ENCODE measurements at places on chromosomes 7 and 10.
A peak's percentile ranks its signal among the peaks of the same experiment; 100 is the strongest.

DNA sequence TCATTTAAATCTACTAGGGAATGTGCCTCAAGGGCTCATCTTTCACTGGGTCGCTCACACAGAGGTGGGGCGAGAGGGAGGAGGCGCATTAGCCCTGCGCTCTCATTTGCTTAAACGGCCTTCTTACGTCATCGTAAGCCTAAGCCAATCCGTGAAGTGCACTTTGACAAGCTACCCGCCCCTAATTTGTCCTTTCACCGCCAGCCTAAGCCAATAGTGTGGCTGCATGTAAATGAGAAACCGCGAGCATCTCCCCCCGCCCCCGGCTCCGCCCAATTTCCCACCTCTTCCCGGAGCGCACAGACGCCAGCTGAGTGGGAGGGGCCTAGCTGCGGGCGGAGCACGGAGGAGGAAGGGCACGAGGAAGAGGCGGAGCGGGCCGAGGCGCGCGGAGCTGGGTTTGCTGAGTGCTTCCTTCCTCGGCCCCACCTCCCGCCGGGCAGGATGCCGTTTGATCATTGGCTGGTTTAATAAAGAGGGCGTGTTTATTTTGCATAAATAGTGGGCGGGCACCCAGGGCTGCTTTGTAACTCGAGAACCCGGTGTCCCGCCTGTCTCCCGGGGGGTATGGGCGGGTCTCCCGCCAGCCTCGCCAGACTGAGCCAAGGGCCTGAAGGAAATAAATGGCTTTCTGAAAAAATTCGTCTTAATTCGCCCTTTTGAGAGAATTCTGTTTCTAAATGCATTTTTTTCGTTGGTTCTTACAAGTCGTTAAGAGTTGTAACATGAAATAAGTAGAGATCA is 289.6 kb upstream of the NFE2L3 start:
- DNase-seq, result peak; percentile 50

GRCh38 chr10:89923661-89924060 is 222.3 kb downstream of the KIF20B start:
- DNase-seq, result no peak

GRCh38 chr10:61721431-61721830 is 58.7 kb downstream of the CABCOCO1 start:
- DNase-seq, result no peak

DNA sequence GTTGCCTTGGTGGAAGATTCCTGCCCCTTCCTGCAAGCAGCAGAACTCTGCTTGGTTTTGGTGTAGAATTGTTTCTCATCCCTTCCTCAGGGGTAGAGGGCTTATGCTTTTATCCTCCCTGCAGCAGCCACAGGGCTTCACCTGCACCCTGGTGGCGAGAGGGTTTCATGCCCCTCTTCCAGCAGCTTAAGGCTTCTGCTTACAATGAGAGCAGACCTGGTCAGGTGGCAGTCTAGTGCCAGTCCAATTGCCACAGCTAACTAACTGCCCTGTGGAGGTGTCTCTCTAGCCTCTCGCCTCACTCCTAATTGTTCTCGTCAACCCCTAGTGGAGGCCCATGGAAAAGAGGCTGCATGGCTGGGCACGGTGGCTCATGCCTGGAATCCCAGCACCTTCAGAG is 19.3 kb downstream of the ACBD7 start:
- no peak for DNase-seq

DNA sequence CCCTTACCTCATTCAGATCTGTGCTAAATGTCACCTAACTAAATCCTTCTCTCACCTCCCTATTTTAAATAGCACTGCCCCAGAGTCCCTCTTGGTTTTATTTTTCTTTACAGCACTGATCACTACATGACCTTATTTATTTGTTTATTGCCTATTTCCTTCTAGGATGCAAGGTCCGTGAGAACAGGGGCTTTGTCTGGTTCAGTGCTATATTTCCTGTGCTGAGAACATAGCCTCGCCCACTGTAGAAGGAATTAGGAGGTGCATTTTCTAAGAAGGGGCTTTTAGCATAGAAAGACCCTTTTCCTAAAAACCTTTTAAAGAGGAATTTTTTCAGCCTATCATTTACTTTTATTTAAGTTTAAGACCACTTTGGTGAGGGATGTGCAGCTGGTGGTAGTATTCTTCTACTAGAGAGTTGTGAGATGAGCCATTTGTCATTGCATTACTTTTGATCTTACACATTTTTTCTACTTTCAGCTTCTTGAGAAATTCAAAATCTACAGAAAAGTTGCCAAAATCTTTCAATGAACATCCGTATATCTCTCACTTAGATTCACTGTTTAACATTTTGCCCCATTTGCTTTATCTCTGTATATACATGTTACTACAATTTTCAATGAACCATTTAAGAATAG is 13.5 kb upstream of the PCGF5 start:
- DNase-seq, result no peak

GRCh38 chr7:125136755-125137532 is 207.3 kb upstream of the POT1 start:
- DNase-seq, result no peak

- DNase-seq, result no peak
These were observed 342 bp downstream of the OR2AE1 start for GRCh38 chr7:99876491-99876890.

DNA sequence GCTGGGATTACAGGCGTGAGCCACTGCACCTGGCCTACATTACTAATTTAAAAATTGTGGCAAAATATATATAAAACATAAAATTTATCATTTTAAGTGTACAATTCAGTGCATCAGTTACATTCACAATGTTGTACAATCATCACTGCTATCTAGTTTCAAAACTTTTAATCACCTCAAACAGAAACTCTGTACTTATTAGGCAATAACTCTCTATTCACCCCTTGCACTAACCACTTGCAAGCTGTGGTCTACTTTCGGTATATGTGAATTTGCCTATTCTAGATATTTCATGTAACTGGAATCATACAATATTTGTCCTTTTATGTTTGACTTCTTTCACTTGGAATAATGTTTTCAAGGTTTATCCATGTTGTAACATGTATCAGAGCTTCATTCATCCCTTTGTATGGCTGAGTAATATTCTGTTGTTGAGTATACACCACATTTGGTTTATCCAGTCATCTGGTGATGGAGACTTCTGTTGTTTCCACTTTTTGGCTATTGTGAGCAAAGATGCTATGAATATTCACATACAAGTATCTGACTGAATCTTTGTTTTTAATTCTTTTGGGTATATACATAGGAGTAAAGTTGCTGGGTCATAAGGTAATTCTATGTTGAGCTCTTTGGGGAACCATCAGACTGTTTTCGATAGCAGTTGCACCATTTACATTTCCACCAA is 14.3 kb upstream of the ELOVL3 start:
- no peak for DNase-seq

DNA sequence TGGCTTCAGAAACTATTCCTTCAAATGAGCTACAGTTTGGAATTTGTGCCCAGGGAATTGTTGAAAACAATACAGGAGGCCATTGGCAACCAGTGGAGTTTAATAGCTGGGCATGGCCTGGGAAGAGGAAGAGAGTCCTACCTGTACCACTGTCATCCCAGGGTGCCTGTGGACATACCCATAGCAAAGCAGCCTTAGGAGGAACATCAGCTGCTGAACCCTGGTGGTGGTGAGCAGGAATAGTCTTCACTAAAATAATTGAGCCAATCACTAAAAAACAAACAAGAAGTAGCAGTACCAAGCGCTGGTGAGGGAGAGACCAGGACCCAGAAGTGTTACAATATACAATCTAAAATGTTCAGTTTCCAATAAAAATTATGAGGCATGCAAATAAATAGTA is 14.5 kb downstream of the IGFBP1 start:
- no peak for DNase-seq

DNA sequence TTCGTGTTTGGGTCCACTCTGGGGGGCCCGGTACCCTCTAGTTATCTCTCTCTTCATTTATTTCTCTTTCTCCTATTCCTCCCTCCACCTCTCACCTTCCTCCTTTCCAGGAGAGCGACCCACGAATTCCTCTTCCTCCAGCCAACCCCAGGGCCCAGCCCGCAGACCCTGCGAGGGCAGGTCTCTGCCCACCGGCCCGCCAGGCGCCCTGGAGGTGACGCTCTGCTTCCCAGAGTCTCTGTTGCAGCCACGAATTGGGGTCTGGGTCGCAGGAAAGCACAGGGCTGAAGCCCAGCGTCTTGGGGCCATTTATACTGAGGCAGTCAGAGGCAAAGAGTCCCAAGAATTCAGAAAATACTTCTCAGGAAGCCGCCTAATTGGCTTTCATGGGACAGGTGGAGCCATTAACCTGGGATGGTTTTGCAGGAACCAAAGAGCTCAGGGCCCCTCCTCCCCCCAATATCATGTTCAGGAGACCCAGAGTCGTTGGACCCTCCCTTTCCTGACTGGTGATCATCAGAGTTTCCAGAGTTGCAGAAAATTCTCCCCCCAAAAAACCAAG is 2.7 kb upstream of the EN2 start:
- DNase-seq, result no peak

DNA sequence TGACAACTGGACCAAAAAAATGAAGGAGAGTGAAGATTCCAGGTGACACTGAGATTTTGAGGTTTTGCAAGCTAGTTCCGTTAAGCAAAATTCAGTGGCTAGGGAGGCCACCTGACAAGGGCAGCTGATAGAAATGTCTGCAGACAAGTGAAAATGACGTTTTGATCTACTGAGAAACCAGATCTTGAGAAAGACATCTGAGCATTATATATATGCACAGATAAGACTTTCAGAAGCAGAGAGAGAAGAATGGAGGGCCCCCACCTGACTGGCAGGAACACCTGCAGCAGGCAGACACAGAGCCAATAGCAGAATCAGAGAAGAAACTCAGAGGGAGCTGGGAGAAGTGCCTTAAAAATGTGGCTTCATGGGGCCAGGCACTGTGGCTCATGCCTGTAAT is 76.1 kb upstream of the LRGUK start:
- no peak for DNase-seq

GRCh38 chr10:17904564-17904963 is 47.2 kb upstream of the SLC39A12 start:
- no peak for DNase-seq

GRCh38 chr7:142405122-142405765 is 147.4 kb upstream of the PRSS58 start:
- no peak for DNase-seq

DNA sequence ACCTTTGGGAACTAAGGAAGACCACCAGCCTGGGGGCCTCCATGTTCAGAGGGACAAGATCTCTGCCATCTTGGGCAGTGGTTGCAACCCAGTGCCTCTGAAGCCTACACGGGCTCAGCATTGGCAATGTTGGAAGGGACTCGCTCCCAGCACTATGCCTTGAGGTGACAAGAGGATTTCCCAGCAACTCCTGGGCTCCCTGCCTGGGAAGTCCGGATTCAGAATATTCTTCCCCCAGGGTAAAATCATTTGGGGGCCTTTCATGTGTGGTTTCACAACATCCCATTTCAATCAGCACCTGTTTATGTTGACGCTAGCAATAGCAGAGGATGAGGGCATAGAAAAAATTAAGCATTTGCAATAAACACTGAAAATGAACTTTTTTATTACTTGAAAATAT is 509.8 kb upstream of the MGMT start:
- no peak for DNase-seq

DNA sequence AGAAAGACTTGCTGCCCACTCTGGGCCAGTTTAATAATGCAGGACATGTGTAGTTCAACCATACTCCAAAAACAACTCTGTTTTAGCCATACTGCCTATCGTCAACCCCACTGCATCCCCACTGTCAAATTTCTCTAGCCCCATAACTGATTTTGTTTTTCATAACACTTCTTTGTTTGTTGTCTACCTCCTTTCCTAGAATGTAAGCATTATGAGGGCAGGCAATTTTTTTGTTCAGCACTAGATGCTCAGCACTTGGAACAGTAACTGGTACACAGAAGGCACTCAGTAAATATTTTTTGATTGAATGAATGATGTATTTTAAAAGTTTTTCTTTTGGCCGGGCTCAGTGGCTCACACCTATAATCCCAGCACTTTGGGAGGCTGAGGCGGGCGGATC is 183.8 kb upstream of the MKLN1 start:
- DNase-seq, result no peak

DNA sequence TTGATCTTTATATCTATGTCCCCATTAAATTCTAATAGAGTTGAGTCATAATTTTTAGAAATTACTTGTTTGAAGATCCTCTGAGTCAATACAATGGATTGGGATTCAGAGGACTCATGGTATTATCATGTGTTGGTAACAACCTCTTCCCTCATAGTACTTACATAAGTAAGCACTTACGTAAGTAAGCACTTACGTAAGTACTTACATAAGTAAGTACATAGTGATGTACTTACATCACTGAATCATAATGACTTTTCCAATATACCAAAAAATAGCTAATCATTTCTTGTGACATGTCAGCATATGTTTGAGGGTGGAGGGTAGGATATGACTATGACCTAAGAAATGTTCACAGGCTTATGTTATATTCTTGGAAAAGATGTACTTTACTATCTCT is 740.5 kb downstream of the SORCS1 start:
- no peak for DNase-seq

DNA sequence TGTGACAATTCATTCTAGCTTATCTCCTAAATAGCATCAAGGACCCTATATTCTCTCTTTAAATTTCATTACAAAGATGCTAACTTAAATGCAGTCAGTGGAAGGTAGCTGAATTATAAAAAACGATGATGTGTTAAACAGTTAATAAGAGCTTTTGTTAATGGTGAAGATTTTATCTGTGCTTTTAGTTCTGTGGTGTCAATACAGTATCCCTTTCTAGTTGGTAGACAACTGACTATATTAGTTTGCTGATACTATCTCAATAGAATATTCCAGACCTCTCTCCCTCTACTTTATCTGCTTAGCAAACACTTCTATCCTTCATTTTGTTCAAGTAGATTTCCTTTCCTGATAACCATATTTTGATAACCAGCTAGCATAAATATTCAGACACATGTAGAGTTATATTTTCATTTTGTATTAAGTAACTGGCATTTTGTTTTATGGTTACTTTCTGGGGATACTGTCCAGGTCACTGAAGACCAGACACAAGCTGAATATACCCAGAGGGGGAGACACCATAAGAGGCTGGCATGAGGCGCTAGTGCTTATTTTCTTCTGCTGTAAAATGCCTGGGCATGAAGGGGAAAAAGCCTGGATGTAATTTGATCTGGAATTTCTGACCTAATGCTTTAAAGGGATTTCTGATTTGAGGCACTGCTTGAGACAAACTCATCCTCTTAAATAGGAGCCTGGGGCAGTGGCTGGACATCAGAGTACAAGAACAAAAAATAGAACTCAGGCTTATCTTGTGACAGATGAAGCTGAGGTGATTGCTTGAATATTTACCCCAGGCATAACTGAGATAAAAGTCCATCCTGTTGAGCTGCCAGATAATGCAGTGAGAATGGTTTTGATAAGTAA is 197.5 kb downstream of the MALRD1 start:
- DNase-seq, result no peak
